K562 (cell line): ENCODE measurements at places on chromosomes 3 and 15.

DNA sequence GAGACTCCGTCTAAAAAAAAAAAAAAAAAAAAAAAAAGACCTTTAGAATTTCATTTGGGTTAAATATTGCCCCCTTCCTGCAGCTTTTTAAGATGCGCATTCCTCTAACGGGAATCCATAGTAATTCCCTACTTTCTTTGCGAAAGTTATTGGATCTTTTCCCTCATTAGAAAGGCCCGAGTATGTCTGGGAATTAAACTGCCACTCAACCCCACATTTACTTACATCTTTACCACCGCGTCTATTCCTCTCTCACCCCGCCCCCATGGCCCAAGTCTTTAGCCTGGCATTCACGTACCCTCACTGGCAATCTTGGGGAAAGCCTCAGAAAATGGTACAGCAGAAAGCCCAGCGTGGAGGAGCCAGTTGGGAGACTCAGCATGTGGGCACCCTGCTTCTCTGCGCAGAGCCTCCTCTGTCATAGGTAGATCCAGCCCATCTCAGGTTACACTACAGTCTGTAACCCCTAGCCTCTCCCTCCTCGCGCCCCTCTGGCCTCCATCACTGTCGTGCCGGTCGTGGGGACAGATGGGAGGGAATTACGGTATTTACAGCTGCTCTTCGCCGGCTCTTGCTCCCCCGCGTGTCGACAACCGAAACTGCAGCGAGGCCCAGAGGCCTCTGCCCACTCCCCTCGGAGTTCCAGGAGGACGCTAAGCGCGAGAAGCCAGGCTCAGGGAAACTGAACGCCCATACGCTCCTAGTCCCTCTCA, 6.4 kb upstream of the ANKDD1A start:
- peak; percentile 75 for DNase-seq

GRCh38 chr15:65102912-65103311, 12.1 kb downstream of the UBAP1L start:
- no peak for DNase-seq

DNA sequence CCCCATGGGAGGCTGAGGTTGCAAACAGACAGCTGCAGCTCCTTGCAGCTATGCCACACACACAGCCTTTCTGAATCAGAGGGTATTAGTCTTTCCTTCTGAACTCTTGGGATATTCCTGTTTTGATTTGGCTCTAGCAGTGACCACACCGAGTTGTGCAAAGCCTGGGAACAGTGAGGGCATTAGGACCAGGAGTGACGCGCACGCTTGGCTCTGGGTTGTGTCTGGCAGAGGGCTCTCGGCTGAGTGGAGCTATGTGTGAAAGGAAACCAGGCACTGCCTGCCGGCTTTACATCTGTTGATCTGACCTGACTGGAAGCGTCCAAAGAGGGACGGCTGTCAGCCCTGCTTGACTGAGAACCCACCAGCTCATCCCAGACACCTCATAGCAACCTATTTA, at the start of gene GALNT15:
GALNT15 (plus strand) TSS at position 292 of the 400 bp plus-strand sequence. CDS start 472 bp downstream, outside the sequence.
- no peak for DNase-seq

DNA sequence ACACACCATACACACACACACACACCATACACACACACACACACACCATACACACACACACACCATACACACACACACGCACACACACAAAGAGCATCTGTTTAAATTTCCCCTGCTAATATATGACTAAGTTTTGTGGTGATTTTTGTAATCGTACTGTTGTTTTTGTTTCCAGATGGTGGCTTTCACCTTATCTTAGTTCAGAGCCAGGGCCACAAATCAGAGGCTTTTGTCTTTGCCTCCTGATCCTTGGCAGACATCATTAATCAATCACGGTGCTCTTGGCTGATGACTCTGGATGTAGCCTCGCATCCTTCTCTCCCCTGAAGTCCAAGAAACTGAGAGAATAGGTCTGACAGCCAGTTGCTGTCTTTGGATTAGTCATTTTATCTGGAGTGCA, 52.1 kb downstream of the EDEM1 start:
- no peak for DNase-seq

DNA sequence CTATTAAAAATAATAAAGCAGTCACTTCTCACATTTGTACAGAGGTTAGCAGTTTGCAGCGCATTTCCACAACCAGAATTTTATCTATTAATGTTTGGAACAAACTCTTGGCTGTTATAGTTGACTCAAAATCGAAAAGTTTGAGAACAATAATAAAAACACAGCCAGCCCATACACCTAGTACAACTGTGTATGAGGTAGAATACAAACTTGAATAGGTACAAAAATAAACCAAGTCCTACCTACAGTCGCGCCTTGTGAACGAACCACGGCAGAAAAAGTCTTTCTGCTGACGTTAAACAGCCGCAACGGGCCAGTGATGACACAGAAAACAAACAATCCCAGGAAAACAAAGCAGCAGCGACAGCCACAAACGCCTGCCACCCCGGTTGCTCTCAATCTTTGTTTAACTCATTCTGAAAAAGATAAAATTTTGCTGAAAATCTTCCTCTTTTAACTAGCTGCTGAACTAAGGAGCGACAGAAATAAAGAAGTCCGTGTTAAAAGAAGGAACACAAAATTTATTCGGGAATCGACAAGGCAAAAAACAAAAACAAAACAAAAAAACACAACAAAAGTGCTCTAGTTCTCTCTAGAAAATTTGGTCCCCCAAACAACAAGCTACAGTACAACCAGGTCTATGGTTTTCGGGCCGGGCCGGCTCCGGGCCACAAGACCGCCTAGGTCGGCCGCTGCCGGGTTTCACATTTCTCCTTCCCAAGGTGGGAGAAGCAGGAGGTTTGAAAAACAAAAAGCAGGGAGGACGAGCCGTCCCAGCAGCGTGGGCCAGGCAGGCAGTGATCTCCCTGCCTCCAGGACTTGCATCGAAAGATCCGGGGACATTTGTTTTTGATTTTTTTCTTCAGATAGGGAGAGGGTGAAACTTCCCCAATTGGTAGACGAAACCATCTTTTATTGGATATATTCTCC, 2.9 kb downstream of the FOXL2 start:
- DNase-seq, result no peak

DNA sequence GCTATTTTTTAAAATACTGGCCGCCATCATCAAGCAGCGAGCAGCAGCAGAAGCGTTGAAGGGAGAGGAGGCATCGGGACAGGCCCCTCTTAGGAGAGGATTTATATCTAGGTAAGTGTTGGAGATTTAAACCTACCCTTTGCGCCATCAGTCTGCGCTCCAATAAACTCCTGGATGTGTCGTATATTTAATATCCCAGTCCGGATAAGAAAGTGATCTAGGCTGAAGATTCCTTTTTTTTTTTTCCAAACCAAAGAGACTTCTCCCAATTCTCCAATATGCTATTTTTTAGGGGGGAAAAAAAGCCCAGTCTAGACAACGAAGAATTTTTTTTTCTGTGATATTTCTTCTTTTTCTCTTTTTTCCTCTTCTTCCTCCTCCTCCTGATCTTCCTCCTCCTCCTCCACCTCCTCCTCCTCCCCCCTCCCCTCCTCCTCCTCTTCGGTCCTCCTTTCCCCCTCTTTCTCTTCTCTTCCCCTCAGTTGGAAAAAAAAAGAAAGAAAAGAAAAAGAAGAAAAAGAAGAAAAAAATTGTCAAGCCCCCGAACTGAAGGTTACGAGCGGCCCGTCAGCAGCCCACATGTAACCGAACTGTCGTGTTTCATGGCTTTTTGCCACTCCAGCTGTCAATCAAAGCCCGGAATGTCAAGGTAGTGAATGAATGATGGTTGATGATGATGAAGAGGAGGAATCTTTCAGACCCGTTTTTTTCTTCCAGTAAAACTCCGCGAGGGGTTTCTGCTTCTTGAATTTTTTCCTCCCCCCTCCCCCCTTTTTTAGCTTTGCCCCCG, 835 bp downstream of the MEIS2 start:
- peak; percentile 27 for DNase-seq
